Stomach (tissue), 19 donors: ENCODE measurements at places on chromosomes 3 and 15. TPM values are rescaled to one million over a fixed set of nuclear protein-coding genes. Genes with fewer than 3 reads are reported as not detected.
A peak's percentile ranks its signal among the peaks of the same experiment; 100 is the strongest.

GRCh38 chr3:71984843-71985613 is 200.1 kb upstream of the PROK2 start:
- no peaks in the 10 kb centered on the region for H3K27me3 ChIP-seq
- DNase-seq: peak; percentile 12
- peaks cover 5% of the 10 kb centered on the region for H3K4me1 ChIP-seq
- H3K27ac ChIP-seq: no peak overlapping the region
- H3K4me3 ChIP-seq: no peak overlapping the region

DNA sequence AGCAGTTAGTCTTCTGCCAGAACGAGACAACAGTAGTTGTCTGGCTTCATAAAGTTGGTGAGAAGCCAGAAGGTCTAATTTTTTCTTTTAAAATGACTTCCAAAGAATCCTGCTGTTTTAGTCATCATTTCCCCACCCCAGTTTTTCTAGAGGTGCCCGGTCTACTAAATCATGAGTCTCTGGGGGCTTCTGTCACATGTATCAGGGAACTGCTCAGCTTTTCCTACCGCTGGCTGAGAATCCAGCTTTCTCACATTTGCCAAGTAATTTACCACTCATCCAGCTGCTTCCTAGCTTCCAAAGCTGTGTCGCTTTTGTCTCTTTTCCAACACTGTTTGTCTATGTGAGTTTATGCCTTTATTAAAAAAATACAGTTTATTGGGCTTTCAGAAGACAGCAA is 183.3 kb downstream of the NSUN3 start:
- peak; percentile 19 for DNase-seq
- no peaks in the 10 kb centered on the region for H3K36me3 ChIP-seq
- no peaks in the 10 kb centered on the region for H3K27me3 ChIP-seq
- no peaks in the 10 kb centered on the region for H3K4me1 ChIP-seq

DNA sequence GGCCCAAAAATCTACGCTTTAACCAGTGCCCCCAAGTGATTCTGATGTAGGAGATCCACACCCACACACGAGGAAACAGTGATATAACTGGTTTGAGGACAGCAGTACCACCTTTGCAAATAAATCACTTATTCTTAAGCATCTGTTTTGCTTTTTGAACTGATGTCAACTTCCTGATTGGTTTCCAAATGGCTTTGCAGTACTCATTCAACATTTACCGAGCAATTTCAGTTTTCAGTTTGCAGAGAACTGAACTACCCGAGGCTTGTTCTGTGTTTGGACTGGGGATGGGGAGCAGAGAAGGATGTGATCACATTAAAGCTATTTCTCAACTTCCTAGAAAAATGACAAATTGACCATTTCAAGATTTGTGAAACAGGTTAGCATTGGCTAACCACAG is 1.1 kb upstream of the GYG1 start:
- no peaks in the 10 kb centered on the region for H3K27me3 ChIP-seq
- H3K36me3 ChIP-seq: peaks cover 5% of the 10 kb centered on the region
- peak overlapping the region; percentile 96 for H3K27ac ChIP-seq
- peaks cover 17% of the 10 kb centered on the region for H3K4me1 ChIP-seq

DNA sequence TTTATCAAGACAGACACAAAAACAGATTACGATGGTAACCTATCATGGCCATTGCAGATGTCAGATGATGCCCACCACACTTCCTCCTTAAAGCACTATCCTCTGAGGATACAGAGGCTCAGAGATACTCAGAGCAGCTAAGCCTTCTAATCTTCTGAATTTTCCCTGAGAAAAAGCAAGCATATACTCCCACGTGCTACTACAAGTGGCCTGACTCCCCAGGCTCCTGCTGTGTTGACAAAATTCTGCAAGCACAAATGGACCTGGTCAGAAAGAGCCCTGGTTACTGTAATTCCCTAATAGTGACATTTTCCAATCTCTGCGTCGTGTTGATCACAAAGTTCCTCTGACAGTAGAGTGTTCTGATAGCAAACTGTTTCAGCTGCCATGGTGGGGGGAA is 207.1 kb downstream of the KCNMB2 start:
- H3K27ac ChIP-seq: no peak overlapping the region
- H3K27me3 ChIP-seq: no peaks in the 10 kb centered on the region
- H3K4me1 ChIP-seq: no peaks in the 10 kb centered on the region
- DNase-seq: no peak
- no peaks in the 10 kb centered on the region for H3K36me3 ChIP-seq
- H3K4me3 ChIP-seq: no peak overlapping the region

The CHAC1 gene
- total RNA-seq: 2.9 TPM
